ENCODE measurements at places on chromosomes 4 and X. TPM values are rescaled to one million over a fixed set of nuclear protein-coding genes. Genes with fewer than 3 reads are reported as not detected.

DNA sequence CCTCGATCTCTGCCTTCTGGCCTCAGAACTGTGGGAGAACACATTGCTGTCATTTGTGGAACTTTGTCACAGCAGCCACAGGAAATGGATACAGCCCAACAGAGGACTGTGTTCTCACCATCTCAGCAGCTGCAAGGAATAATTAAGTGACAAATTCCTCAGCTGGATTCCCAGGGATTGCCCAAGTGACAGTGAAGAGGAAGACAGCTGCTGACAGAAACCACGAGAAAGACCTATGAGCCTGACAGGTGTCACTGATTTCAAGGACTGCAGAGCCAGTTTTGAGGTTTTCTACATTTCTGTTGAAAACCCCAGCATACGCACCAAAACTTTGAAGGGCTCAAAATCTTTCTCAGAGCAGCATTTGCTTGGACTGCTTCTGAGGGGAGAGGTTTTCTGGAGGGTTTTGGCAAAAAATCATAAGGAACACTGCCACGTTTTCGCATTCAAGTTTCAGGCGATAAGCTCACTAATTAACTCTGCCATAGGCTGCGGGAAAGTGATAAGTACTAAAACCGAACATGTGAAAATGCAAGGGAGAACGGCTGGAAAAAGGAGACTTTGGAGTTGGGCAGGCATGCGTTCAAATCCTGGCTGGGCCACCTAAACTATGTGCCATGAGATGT is 88.8 kb downstream of the DRD5 start:
- DNase-seq: no peak

GRCh38 chr4:169271692-169272007 is 894 bp upstream of the SH3RF1 start:
- no peak for DNase-seq

GRCh38 chrX:39309018-39309635 is 507.9 kb downstream of the MID1IP1 start:
- no peak for DNase-seq

FAM241A gene
- total RNA-seq: 4.5 TPM

ATP1B4 gene
- total RNA-seq: not detected

SYN1 gene
- total RNA-seq: 0.86 TPM

RBMX gene
- 267 TPM for total RNA-seq
